ENCODE measurements at places on chromosomes 16 and 17.
A peak's percentile ranks its signal among the peaks of the same experiment; 100 is the strongest.

DNA sequence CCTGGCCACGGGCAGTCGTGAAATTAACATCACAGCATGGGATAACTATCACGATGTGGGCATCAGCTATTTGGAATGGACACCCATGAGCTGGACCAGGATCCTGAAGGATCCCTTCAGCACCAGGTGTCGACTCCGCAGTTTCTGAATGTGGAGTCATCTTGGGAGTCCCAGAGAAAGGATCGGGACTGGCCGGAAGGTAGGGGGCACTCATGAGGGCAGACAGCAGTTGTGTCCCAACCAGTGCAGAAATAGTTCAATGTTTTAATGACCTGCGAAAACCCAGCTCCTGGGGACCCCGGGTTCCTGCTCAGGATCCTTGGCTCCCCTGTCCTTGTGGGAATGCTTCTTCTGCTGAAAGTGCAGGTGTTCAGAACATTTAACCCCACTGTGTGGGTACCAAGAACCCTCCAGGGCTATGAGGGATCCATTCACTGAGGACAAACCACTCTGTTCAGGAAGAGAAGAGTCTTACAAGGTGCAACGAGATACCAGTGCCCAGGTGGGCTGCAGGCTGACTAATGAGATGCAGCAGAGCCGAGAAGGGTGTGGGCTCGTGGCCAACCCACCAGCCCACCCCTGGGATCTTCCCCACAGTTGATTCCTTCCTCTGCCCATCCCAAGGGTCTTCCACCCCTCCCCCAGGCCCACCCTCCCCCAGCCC lies 154.8 kb downstream of the SALL1 start:
- DNase-seq, result no peak

DNA sequence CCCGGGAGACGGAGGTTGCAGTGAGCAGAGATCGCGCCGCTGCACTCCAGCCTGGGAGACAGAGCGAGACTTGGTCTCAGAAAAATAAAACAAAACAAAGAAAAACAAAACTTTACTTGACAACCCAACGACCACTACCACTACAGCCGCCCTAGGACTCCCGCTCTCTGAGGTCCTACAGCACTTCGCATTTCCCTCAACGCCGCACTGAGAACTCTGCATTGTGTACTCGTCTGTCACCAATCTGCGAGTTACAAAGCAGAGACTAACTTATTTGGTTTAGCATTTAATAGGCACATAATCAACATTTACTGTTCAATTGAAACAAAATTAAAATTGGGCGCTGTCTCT lies 479 bp upstream of the ZNF207 start:
- no peak for DNase-seq

DNA sequence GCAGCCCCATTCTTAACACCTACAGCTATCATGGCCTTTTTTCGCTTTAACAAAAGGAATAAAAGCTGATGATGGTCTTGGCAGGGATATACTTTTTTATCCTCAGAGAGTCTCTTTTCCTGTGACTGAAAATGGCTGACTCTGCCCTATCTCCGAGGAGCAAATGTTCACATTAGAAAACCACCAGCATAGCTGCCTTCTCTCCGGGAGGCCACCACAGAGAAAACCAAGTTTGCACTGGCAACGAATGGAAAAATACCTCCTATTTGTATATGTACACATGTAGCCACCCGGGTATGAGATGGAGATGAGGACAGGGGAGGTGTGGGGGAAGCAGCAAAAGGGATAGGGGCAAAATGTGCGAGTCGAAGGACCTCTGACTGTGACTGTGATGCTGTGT lies 88.2 kb downstream of the STX8 start:
- no peak for DNase-seq

DNA sequence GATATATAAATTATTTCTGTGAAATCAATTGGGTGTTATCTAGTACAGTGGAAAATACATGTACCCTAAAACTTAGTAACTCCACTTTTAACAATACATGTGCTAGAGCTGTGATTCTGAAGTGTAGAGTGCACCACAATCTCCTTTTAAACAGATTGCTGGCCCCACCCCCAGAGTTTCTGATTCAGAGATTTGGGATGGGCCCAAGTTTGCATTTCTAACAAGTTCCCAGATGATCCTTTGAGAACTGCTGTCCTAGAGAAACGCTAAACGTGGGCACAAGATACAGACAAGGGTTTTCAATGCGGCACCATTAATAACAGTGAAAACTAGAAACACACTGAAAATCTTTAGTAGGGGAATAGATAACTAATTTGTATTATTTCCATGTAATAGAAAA lies 49.2 kb downstream of the NXPH3 start:
- no peak for DNase-seq

DNA sequence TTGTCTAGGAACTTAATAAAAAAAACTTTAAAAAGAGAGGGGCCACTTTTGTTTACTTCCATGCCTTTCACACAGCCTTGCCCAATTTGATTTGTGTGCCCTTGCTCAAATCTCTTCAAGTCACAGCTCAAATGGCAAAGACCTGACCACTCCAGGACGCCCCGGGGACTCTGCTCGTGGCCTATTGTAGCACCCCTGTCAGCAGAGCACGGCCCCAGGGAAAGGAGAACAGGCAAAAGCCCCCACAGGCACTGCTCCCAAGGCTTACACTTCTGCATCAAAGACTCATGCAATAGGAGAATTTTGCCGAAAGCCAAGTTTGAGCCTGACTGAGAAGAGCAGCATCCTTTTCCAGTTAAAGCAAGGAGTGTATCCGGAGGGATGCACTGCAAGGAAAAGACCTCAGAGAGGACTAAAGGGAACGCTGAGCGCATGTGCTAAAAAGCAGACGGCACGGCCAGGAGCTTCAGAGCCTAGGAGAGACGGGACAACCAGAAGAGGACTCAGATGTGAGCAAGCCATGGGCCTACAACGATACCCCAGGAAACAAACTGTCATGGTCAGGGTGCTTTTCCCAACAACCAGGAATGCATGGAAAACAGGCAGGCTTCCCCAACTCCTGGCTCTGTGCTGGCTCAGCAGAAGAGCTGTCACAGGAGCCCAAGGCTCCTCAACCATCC lies 8.2 kb downstream of the CREBBP start:
- DNase-seq, result no peak

- DNase-seq, result no peak
Measured at GRCh38 chr16:13298666-13299065, 397.3 kb downstream of the SHISA9 start.

DNA sequence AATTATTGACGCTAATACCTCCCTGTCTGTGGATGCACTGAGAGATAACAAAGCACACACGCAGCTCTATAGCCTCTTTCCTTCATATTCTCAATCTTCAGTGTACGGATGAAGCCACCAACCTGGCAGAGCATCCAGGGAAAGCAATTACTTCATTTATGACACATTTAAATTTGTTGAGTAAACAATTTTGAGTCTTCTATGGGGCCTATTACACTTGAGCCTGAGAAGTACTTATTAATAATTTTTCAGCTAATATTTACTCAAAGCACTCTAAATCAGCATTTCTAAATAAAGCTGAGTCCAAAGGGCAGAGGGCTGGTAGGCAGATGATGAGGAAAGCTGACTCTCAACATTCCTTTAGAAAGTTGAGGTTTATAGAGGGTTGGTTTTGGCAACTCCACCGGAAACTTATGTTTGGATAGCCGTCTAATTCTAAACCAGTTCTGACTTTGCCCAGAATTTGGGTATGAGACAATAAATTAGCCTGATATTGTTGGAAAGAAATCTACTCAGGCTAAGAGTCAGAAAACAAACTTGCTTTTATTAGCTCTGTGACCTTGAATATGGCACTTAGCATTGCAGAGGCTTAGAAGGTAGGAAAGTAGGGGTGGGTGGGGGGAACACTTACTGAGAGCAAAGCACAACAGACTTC lies 643.5 kb downstream of the CDH11 start:
- DNase-seq, result peak; percentile 58

GRCh38 chr16:87918338-87918737 lies 18.0 kb downstream of the CA5A start:
- peak; percentile 57 for DNase-seq

DNA sequence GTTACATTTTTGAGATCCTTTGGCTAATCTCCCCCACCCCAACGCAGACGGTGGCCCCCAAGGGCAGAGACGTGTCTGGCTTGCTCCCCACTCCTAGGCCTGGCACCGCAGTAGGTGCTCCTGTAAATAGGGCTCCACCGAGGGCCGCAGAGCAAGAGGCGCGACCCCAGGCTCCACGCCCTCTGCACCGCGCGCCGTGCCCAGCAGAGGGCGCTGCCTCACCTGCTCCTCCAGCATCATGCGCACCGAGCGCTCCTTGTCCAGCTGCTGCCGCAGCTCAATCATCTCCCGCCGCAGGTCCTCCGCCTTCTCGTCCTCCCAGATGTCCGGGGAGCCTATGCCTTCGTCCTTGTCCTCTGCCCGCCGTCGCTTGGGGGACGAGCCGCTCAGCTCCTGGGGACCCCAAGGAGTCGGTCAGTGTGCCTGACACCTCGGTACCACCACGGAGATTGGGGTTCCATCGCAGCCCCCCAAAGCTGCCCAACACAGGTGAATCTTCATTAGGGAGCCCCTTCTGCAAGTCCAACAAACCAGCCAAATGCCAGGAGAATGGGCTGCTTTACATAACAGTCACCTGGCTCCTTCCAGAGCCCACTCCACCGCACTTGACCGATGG lies 11.2 kb downstream of the TFAP4 start:
- no peak for DNase-seq

DNA sequence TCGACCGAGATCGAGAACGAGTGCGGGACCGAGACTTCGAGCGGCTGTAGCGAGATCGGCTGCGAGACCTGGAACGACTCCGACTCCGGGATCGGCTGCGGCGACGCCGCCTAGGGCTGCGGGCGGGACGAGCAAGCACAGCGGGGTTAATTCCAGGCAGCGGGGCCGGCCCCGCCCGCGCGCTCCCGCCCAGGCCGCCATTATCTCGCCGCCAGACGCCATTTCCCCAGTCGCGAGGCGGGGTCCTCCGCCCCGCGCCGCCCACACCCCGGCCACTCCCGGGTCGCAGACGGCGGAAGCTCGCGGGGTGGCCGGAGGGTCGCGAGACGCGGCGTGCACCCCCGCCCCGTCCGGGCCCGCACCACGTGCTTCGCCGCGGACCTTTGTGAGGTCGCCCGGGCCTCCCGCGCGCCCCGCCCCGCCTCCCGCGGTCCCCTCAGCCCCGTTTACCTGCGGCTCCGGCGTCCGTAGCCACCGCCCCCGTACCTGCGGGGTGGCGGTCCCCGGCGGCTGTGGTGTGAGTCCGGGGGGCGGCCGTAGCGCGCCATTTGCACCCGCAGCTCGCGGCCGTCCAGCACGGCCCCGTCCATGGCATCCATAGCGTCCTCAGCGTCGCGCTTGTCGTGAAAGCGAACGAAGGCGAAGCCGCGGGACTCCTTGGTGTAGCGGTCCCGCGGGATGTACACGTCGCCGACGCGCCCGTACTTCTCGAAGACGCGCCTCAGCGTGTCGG lies 616 bp downstream of the SRSF2 start:
- peak; percentile 85 for DNase-seq

GRCh38 chr17:72004611-72005331 lies 116.0 kb upstream of the SOX9 start:
- DNase-seq, result peak; percentile 39

DNA sequence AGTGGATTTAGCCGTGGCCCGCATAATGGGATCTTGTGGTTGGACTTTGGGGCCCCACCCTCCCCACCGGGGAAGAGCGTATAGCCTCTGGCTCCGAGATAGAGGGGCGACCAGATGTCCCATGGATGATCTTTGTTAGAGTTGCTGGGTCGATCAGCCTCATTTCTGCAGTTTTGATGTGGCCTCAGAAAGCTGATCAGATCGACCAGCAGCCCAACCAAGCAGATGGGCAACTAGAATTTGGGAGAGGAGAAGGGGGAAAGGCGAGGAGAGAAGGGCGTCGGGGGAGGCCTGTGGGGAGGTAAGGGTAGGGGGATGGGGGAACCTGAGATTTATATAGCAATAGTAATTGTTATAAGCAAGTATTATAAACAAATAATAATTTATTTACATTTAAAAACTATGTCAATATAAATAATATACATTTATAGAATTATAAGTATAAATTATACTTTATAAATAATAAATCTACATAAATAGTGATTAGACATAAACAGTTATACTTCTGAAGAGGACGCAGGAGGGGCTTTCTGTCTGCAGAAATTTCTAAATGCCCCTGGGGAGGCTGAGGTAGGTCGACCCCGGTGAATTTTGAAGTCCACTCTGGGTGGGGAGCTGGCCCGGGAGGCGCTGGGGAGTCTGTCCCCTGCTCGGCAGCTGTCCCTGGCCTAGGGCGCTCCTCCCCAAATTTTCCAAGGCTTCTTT lies 136.3 kb downstream of the KCNJ12 start:
- DNase-seq, result no peak

- no peak for DNase-seq
Measured at GRCh38 chr16:4409081-4409932, 7.1 kb downstream of the CORO7 start.

DNA sequence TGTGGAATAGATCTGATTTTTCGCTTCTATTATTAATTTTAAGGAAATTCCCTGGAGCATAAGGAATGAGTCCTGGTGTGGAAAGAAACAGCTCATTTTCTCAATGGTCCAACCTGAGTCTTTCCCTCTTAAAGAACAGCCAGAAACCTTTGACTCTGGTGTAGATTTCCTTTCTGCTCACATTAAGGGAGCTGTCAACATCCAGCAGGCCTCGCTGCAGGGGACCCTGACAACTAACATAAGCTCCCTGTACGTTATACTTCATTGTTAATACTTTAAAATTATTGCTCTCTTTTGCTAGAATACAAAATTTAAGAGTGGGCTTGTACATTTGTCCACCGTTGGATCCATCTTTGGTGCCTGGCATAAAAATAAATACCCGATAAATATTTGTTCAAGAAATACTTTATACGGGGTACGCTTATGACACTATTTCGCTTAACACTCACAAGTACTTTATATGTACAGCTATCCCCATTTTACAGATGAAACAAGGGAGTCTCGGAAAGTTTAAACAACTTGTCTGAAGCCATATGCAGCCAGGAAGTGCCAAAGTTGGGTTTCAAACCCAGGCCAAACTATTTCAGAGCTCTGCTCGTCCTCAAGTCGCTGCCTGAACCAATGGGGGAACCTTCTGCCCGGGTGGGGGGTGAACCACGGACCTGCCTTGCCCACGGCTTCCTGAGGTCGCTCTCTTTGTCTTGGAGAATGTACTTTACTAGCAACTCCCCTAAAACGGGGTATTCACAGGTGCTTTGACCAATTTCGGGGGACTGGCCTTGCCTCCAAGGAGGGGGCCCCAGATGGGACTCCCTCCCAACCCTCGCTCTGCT lies 611 bp downstream of the SMARCE1 start:
- no peak for DNase-seq

- no peak for DNase-seq
Measured at GRCh38 chr17:2018716-2019510, 6.2 kb downstream of the RTN4RL1 start.

- no peak for DNase-seq
Measured at GRCh38 chr16:56986361-56986760, 3.0 kb upstream of the NLRC5 start.

- no peak for DNase-seq
Measured at GRCh38 chr17:74979408-74980146, 7.0 kb upstream of the HID1 start.

- no peak for DNase-seq
Measured at GRCh38 chr17:17313350-17313991, 10.3 kb downstream of the NT5M start.

DNA sequence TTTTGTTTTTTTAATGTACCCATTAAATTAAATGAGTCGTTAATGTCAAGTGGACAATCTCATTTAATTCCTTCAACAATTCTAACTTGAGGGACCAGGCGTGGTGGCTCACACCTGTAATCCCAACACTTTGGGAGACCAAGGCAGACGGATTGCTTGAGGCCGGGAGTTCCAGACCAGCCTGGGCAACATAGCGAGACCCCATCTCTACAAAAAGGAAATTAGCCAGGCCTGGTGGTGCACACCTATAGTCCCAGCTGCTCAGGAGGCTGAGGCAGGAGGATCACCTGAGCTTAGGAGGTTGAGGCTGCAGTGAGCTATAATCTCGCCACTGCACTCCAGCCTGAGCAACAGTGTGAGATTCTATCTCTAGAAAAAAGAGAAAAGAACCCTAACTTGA lies 20.7 kb upstream of the GSG1L start:
- no peak for DNase-seq
